ENCODE measurements at places on chromosomes 4 and X.

DNA sequence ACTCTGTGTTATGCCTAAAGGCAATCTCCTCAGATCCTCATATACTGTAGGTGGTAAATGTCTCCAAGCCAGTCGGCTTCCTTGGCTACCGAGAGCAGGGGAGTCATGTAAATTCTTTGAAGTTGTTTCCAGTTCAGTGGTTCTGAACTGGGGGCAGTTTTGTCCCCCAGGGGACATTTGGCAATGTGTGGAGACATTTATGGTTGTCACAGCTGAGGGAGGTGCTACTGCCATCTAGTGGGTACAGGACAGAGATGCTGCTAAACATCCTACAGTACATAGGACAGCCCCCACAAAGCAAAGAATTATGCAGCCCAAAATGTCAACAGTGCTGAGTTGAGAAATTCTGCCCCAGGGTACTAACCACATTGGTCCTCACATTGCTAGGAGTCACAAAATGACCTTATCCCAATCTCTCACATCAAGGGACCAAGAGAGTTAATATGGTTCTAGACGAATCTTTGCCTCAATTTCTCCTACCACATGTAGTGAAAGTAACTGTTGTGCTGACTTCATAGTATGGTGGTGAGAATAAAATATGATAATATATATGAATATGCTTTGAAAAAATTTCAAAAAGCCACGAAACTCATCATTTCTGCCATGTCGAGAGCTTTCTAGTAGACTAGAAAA lies 104.4 kb upstream of the ARHGAP24 start:
- DNase-seq = no peak

GRCh38 chrX:141468940-141469339 lies 115.6 kb downstream of the SPANXA1 start:
- no peak for DNase-seq

- DNase-seq = no peak
Measured at GRCh38 chr4:6705646-6706045, 4.0 kb downstream of the MRFAP1L1 start.

DNA sequence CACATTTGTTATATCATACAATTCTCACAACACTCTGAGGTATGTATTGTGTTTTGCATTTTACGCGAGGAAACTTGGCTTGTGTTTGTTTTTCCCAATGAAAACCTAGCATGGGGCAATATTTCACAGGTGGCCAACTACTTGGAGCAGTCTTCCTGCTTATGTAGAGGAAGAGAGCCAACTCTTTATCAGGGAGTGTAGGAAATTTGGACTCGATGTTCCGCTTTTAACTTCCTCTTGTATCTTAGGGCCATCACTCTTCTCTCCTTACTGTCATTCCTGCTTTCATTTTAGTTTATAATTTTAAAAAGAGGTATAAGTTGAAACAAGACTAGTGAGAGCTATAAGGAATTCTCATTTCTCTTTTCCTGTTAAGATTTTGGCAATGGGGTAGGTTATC lies 107.7 kb upstream of the RPS6KA3 start:
- DNase-seq = no peak

DNA sequence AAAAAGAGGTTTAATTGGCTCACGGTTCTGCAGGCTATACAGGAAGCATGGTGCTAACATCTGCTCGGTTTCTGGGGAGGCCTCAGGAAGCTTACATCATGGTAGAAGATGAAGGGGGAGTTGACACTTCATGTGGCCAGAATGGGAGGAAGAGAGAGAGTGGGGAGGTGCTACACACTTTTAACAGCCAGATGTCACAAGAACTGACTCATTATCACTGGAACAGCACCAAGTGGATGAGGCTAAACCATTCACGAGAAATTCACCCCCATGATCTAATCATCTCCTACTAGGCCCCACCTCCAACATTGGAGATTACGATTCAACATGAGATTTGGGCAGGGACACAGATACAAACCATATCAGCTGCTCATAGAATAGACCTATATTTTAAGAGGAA lies 255.8 kb downstream of the OPHN1 start:
- no peak for DNase-seq

DNA sequence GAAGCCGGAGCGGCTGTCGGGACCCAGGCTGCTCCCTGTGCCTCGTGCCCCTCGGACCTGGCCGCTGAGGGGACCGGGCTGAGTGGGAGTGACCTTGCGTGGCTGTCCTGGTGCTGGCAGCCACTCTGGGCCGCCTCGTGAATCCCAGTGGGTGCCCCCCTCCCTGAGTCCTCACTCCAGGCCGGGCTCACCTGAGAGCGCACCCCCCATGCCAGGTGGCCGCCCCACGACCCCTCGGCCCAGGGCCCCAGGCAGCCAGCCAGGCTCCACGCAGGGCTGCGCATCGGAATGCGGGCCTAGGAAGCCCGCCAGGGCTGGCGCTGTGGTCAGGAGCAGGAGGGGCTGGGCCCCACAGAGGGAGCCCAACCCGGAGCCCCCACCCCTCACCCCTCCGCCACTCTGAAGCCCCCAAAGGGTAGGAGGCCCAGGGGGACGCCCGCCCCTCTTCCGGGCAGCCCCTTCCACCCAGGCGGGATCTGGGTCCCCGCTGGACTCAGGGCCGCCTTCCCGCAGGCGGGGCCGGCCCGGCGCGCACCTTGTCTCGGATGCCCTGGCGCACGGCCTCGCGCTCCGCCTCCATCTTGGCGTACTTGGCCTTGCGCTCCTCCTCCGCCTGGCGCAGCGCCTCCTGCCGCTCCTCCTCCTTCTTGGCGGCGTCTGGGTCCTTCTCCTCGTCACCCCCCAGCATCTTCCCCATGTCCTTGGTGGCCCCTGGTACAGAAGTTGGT lies 33.9 kb downstream of the CPLX1 start:
- DNase-seq = no peak

DNA sequence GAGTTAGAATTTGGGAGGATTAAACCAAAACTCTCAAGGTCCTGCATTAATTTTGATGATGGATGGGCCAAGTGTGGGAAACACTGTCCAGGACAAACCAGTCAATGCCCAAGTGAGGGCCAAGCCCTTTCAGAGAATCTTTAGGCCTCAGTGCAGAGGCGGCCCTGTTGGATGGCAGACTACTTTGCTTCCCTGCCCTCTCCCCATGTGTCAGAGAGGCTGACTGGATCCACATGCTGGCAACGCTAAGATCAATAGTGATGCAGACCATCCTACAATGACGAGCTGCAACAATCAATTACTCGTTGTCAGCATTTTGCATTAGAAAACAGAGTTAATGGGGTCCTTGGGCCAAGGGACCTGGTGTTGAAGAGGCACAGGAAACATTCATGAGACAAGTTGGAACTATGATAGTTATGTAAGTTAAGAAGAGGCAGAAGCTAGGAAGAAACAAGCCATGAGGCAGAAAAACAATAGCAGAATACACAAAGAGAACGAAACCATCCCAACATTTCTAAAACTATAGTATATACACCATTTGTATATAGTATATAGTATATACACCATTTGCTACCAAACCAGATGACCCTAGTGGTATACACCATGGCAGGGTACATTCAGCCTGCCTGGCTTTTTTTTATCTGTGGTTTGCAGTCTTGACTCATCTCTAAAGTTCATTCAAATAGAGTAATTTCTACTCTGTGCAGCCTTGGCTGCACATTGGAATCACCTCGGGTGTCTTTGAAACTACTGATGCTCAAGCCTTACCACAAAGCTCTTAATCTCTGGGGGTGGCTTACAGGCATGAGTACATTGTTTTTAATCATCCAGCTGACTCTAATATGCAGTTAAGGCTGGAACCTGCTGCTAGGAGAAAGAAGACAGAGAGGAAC lies 147.7 kb upstream of the GYPA start:
- no peak for DNase-seq

GRCh38 chrX:28988246-28988645 lies 401.0 kb downstream of the IL1RAPL1 start:
- DNase-seq = no peak

GRCh38 chr4:22670956-22671355 lies 21.8 kb upstream of the GBA3 start:
- DNase-seq = no peak

Measured in stimulated activated CD8-positive, alpha-beta memory T cell treated with anti-CD3 and anti-CD28 coated beads, Interleukin-12 subunit alpha, Interleukin-12 subunit beta, amount 100 ng/mL, for 1 hour (primary cell).